ENCODE measurements at places on chromosomes 4 and X.
A peak's percentile ranks its signal among the peaks of the same experiment; 100 is the strongest.

DNA sequence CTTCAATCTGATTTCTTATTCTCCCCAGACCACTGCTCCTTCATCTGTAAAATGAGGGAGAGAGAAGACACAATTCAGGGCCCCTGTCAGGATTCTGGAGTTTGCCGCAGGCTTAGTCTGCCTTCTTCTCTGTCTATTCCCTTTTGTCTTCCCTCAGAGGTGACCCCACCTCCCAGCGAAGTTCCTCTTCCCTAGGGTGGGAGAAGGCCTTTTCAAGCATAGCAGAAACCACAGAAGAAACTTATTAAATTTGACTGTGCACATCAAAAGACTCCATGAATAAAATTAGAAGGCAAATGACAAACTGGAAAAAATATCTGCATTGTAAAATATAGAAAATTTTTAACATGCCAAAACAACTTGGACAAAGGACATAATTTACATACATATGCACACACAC is 148.8 kb downstream of the HNRNPD start:
- DNase-seq: no peak

- no peak for DNase-seq
Measured at GRCh38 chr4:182062458-182062857, 180.7 kb upstream of the TENM3 start.

DNA sequence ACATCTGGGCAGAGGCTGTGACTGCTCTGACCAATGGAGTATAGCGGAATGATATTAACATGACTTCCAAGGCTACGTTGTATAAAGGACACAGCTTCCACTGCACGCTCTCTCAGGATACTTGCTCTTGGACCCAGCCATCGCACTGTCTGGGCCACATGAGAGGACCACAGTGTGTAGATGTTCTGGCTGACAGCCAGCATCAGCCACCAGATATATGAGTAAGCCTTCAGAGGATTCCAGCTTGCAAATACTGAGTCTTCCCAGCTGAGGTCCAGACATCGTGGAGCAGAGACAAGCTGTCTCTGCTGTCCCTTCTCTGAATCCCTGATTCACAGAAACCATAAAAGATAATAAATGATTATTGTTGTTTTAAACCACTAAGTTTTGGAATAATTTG is 146.8 kb upstream of the USP9X start:
- DNase-seq: no peak

DNA sequence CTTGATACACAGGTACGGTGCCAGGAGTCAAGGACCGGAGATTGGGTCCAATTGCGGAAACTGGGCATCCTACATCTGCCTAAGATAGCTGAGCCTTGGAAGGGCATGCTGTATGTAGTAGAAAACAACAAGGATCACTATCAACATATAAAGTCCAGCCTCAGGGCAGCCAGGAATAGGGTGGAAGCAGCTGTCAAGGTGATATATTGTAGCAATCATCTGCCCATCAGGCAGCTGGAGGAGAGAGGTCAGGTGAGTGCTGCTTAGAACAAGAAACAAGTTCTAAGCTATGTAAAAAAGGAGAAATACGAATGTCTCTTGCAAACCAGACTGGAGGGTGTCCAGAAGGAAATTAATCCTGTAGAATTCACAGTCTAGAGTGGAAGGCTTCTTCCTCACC is 34.8 kb downstream of the KCNE5 start:
- no peak for DNase-seq

- DNase-seq: no peak
Measured at GRCh38 chr4:103885152-103885551, 165.4 kb upstream of the TACR3 start.

DNA sequence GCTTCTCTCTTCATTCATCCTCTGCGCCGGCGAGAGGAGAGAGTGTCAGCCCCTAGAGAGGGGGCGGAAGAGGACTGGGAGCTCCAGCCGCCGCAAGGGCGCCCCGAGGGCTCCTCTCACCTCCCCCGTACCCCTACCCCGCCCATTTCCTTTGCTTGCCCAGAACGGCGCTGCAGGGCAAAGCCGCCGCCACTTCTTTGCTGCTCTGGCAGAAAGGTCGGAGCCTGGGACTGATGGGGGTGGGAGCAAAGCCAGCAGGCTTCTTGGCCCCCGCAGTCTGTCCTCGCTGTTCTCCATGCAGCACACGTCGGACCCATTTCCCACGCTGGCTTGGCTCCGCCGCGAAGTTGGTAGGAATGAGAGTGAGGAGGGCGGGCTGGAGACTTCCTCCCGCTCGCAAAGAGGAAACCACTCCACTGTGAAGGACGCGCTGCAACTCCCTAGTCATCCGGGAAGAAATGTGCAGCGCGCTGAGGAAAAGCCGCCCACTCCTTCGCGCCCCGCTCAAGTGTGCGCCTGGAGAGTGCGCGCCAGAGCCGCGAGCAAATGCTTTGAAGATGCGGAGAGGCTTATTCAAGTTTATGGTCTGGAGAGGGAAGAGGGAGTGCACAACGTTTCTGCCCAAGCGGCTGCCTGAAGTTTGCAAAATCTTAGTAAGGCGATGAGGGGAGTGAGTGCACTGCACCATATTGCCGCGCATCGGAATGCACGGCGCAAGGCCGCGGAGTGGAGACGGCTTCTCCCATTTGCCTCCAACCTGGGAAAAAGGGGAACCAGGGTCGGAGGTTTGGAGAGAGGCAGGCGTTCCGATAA is 2.8 kb upstream of the PCDH7 start:
- peak; percentile 70 for DNase-seq

DNA sequence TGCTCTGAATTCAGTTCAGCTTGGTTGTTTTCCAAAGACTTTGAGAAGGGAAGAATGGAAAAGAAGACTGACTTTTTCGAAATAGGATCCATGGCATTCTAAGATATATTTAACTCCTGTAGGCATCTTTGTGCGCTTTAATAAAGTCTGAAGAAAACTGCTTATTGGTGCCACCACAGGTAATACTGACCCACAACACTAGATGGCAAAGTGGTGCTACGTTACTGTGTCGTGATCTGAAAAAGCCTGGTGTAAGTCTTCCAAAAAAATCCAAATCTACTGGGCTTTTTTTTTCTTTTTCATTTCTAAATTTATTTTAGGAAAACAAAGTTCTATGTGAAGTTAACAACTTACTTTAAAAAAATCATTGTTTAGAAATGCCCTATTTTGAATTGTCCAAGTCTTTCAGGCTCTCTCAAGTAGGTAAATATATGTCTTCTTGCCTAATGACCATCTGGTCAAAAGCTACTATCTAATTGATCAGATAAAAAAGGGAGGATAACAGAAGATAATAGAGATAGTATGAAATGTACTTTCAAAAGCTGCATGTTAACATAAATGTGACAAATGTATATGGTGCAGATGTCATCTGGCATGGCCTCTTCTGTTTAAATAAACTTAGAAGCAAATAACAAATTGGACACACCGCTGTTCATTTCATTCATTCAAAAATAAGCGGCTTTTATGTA is 47.0 kb upstream of the MID1IP1 start:
- peak; percentile 12 for DNase-seq

- DNase-seq: no peak
Measured at GRCh38 chr4:92825256-92825655, 521.5 kb downstream of the GRID2 start.

GRCh38 chr4:185839770-185840169 is 27.8 kb upstream of the SORBS2 start:
- no peak for DNase-seq

- DNase-seq: no peak
Measured at GRCh38 chrX:10033375-10034007, 66.3 kb downstream of the CLDN34 start.

DNA sequence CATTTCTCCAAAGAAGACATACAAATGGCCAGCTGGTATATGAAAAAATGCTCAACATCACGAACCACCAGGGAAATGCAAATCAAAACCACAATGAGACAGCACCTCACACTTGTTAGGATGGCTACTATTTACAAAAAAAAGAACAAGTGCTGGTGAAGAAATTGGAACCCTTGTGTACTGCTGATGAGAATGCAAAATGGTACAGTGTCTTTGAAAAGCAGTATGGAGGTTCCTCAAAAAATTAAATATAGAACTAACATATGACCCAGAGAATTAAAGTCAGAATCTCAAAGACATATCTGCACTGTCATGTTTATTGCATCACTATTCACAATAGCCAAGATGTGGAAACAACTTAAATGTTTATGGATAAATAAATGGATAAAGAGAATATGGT is 20.9 kb downstream of the PAGE4 start:
- DNase-seq: no peak

DNA sequence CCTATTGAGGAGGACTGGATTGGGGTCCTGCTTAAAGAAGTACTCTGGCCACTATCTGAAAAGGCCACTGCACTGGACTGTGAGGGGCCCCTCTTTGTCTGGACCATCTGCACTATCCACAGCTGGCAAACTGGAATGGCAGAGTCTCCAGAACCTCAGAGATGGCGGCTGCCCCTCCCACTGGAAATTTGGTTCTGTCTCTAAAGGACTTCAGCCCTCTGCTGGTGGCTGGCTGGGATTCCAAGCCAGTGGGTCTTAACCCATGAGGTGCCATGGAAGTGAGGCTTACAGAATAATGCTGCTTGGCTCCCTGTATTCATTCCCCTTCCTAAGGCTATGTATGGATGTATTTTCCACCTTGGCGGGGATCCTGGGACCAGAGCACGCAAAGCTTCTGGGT is 41.6 kb upstream of the CYLC1 start:
- no peak for DNase-seq

- DNase-seq: no peak
Measured at GRCh38 chrX:42127563-42127962, 204.2 kb upstream of the CASK start.

DNA sequence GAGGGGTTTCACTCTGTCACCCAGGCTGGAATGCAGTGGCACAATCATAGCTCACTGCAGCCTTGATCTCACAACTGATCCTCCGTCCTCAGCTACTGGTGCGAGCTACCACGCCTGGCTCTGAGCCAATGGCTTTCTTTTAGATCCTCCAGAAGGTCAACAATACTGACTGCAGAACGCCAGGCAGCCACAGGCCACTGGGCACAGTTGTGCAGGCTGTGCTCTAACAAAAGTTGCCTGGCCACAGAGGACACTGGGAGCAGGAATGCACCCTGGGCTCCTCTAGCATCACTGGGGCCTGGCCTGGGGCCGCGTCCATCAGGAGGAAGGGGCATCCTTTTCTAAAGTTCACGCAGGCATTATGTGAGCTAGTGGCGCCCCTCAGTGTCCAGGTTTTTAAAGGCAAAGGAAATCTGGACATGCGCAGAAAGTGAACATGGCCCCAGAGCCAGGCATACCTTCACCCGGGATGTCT is 14.9 kb upstream of the PORCN start:
- DNase-seq: no peak

DNA sequence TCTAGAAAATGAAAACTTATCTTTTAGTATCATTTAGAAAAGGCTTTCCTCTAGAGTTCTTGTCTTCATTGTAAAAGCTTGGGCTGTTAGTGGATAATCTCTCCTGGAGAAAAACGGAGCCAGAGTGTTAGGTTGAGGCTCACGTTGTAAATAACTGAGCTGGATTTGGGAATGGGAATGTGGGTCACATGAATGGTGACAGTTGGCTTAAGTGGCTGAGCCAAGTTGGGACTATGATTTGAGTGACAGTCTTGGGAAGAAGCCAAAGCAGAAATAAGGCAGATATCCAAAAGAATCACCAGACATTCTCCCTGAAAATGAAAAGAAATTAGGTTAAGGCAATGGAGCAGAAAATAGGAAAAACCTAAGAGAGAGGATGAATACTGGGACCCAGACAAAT is 33.6 kb upstream of the PDGFC start:
- no peak for DNase-seq

- DNase-seq: no peak
Measured at GRCh38 chr4:34191443-34191842, 2052.9 kb downstream of the ARAP2 start.

DNA sequence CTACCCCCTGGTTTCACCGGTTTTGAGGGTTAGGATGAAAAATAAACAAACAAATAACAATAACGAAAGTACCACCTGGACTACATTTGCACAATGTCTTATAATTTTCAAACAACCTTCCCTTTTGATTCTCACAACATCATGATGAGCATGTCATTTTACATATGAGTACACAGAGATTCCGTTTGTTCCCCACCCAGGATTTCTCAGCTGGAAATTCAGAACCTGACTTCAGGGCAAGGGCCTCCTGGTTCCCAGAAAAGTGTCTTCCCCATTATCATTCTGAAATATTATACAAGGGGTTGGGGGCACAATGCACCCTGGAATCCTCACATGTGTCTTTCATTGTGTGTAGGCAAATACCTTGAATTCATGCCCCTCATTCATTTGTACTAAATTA is 135.8 kb upstream of the NOCT start:
- no peak for DNase-seq

DNA sequence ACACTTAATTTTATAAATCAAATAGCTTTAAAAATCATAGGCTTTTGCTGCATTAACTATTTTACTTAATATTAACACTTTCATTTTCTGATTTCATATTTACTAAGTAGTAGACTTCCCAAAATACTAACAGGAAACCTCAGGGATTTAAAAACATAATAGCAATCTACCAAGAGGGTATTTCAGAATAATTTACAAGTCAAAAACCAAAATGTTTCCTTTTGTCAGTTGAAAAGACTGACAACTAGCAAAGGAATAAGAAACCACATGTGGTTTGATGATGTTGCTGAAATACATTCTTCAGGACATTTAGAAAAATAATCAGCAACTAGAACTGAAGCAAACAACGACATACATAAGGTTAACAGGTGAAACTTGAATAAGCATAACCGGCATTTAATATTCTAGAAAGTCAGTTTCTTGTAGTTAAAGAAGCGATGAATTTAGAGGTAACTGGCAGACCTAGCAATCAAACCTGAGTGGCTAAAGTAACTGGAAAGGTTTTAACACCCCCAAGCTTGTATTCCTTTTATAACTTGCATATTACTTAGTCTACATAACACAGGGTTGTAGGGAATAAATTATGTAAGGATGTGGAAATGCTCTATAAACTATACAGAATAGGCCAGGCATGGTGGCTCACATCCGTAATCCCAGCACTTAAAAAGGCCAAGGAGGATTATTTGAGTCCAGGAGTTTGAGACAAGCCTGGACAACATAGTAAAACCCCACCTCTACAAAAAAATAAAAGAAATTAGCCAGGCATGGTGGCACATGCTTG is 40.0 kb downstream of the DHX15 start:
- DNase-seq: no peak

- DNase-seq: no peak
Measured at GRCh38 chr4:3440979-3441500, 728 bp upstream of the HGFAC start.

DNA sequence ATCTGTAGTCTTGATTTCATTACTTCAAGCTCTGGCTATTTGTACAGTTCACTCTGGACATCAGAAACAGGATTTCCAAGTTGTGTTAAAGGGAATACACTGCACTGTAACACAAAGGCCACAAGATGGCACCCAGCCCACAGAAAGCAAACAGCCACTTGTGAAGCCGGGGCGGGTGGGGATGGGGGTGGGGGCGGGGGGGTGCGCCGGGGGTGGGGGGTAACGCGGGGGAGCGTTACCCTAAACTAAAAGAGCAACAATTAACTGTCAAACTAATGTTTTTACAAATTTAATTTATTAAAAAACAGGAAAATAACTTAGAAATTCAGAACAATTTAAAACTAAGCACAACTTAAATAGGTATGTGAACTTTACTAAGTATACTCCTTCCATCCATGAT is 27.3 kb downstream of the PRDX4 start:
- DNase-seq: peak; percentile 3
